ENCODE measurements at places on chromosomes 1 and 21.

GRCh38 chr1:185042737-185043136 lies 2.6 kb upstream of the RNF2 start:
- DNase-seq, result no peak

- no peak for DNase-seq
Observed at GRCh38 chr21:40556442-40556968, 290.5 kb downstream of the DSCAM start.

DNA sequence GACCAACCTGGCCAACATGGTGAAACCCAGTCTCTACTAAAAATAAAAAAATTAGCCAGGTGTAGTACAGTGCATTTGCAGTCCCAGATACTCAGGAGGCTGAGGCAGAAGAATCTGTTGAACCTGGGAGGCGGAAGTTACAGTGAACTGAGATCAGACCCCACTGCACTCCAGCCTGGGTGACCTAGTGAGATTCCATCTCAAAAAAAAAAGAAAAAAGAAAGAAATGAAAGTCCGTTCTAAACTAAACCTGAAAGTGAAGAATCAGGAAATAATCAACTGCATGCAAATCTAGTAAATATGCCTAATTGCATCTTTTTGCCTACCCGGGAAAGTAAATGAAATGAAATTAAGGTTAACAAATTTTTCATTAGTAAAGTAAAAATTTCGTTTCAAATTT lies 99.6 kb downstream of the ZZZ3 start:
- DNase-seq, result no peak

- DNase-seq, result peak; percentile 29
Observed at GRCh38 chr1:234607109-234608024, 2.6 kb downstream of the IRF2BP2 start.
